ENCODE measurements at places on chromosomes 7 and 10. TPM values are rescaled to one million over a fixed set of nuclear protein-coding genes. Genes with fewer than 3 reads are reported as not detected.
A peak's percentile ranks its signal among the peaks of the same experiment; 100 is the strongest.

DNA sequence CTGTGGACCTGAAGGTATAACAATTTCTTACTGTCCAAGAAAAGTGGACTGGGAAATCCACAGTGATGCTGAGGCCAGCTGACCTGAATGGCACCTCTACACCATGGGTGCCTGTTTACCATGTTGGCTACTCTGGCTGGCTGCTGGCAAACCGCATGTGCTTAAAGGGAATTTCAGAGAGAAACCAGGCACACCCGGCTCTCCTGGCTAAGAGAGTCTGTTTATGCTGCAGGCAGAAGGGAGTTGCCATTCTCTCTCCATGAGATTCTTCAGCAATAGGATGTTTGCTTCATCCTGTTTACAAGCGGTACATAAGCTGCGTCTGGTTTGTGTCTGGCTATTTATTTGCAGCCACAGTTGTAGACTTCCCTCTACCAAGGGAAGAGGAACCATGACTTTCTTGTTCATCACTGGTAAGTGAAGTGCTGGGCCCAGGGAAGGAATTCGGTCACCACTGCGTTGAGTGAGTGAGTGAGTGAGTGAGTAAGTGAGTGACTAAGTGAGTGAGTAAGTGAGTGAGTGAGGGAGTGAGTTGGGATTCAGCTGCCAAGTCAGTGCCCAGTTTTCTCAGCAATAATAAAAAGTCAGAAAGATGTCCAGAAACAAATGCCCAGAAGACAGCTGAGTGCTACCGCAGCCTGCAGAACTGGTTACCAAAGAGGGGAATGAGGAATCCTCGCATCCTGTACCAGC, 90.4 kb downstream of the COBL start:
- DNase-seq = no peak

- DNase-seq = no peak
Observed at GRCh38 chr7:30249986-30250774, 34.2 kb upstream of the ZNRF2 start.

Gene CDK14
- 58.6 TPM for total RNA-seq

DNA sequence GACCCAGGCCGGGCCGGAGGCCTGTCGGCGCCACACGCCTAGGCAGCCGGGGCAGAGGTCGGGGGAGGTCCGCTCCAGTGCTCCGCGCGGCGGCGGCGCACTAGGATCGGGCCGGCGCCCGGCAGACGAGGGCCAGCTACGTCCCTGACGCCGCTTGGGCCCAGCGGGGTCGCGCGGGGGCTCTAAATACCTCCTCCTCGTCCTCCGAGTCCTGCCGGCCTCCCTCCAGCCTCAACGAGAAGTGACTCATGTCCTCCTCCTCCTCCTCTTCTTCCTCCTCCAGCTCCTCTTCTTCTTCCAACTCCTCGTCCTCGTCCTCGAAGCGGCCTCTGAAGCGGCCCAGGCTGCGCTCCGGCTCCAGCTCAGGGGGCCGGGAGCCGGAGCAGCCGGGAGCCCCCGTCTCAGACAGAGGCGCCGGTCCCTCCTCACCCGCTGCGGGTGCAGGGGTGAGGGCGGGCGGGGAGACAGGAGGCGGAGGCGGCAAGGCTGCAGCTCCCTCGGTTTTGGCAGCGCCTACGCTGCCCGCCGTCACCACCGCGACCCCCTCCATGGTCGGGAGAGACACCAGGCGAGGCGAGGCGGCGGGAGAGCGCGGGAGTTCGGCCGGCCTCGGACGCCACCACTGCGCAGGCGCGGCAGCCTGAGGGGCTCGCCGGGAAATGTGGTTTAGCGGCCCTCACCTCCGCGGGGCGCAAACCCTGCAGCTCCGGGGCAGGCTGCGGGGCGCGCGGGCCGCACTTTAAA, at the start of gene PCGF6:
Gene PCGF6, minus strand, starts transcription at position 624 of the 744 bp plus-strand sequence. Its CDS starts 74 bp downstream, at position 550.
- DNase-seq = peak; percentile 85

GRCh38 chr7:116027786-116028185, 2.8 kb downstream of the TFEC start:
- DNase-seq = no peak

GRCh38 chr10:82313401-82313800, 438.4 kb downstream of the NRG3 start:
- no peak for DNase-seq

DNA sequence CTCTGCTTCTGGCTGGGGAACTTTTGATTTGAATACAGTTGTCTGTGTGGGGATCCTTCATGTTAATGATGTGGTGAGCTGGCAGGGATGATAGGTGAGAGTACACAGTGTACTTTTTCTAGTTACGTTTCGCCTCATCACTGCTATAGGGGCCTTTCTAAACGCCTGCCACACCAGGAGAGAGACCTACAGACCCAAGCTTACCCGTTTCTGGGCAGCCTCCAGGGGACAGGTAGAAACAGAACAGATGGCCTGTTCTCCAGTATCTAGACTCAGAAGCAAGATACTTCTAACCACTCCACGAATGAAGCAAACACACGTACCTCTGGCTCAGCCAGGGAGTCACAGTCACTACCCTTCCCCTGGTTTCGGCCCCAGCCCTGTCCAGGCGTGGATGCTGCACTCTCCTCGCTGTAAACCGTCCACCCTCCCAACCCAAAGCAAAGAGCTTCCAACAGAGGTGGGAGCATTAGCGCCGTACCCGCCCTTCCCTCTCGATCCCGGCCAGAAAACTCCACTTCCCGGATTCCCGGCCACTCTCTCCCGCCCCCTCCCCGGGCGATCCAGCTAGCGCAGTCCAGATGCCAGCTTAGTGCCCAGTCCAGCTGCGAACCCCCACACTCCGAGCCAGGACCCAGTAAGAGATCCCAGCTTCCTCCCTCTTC, 1.2 kb downstream of the CCDC6 start:
- peak; percentile 56 for DNase-seq

DNA sequence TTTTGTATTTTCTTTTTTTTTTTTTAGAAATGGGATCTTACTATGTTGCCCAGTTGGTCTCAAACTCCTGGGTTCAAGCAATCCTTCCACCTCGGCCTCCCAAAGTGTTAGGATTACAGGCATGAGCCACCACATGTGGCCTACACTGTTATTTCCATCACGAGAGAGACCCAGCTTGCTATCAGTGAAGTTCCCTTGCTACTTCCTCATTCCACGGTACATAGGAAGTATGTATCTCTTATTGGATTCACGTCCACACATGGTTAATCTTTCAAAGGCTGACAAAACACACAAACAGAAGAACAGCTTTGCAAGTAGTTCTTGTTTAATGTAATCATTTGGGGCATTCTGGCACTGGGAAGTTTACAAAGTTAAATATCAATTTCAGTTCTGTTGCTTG, 50.9 kb downstream of the DCLRE1A start:
- DNase-seq = no peak

DNA sequence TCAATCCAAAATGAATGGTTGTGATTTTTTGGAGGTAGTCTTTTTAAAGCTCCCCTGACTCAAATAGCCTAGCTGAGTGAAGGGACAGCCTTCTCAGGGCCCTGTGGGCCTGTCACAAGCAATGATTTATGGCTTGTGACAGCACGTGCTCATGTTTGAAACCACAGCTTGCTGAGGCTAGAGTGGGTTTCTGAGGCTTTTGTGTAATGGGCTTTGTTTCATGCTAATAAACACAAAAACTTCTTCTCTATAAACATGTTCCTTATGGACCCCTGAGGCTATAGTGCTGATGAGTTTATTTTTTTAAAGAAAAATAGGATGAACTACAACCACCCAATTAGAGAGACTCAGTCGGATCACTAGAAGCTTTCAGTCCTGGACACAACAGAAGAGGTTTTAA, 36.1 kb upstream of the BET1 start:
- no peak for DNase-seq

DNA sequence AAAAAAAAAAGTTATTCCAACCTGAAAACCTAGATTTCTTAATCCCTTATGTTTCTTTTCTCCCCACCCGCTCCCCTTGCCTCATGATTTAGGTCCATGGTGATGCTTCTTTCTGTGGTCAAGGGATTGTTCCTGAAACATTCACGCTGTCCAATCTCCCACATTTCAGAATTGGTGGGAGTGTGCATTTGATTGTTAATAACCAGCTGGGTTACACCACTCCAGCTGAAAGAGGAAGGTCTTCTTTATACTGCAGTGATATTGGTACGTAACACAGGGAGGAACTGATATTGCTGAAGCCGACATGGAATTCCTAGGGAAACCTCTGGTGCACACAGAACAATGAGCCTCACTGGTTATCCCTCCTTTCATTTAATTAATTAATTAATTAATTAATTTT, 22.7 kb downstream of the DHTKD1 start:
- DNase-seq = no peak

- peak; percentile 67 for DNase-seq
Observed at GRCh38 chr10:73907841-73908517, 3.0 kb upstream of the PLAU start.

Gene GIMAP8
- total RNA-seq = 44.4 TPM

GRCh38 chr10:132774902-132775863, 10.8 kb downstream of the NKX6-2 start:
- no peak for DNase-seq

Gene C10orf143
- 3.7 TPM for total RNA-seq

Gene SRGN
- 232 TPM for total RNA-seq

DNA sequence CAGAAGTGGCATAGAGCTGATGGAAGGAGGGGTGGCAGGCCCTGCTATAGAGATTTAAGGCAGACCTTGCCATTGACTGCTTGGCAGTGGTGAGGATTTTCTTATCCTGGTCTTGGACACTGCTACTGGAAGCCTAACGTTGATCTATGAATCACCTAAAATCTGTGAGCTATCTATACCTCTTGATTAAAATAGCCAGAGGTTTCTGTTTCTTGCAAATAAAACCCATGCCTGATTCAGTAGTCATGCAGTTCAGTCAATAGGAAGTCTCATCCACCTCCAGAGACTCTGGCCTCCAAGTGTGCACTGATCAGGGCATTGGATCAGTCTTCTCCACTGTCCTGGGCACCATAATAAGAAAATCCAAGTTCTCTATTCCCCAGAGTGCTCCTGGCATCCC, 286.5 kb downstream of the PTEN start:
- no peak for DNase-seq

- DNase-seq = no peak
Observed at GRCh38 chr10:21512573-21513404, 12.7 kb downstream of the SKIDA1 start.

GRCh38 chr10:71316786-71317160, 2.3 kb upstream of the SLC29A3 start:
- DNase-seq = no peak

Gene OR2A42
- not detected for total RNA-seq

- no peak for DNase-seq
Observed at GRCh38 chr7:24130631-24131030, 153.4 kb upstream of the NPY start.

Gene GNGT1
- not detected for total RNA-seq

DNA sequence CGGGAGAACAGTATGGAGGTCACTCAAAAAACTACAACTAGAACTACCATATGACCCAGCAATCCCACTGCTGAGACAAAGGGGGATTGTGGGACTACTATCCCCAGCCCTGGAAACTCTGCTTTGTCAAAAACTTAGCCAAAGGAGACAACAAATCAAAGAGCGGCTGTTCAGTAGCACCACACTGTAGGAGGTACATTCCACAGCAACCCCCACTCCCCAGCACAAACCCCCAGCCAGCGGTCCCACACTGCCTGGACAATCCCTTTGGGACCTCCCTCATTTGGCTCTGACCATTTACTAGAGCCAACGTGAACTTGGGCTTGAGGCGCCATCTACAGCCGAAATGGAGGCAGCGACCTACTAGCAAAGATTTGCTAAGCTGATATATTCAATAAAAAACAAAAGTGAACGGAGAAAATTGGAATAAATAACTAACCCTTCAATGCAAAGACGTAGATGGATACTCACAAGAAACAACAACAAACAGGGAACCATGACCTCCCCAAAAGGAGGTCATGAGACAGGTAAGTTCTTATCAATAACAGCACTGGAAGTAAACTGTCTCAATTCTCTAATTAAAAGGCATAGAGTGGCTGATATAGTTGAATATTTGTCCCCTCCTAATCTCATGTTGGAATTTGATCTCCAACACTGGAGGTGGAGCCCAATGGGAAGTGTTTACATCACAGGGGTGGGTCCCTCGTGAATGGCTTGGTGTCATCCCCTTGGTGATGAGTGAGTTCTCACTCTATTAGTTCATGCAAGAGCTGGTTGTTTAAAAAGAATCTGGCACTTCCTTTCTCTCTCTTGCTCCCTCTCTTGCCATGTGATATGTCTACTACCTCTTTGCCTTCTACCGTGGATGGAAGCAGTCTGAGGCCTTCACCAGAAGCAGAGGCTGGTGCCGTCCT, 119.0 kb upstream of the KCNMA1 start:
- no peak for DNase-seq

- DNase-seq = no peak
Observed at GRCh38 chr7:92788559-92789183, 47.7 kb downstream of the CDK6 start.

Gene PRPS1L1
- not detected for total RNA-seq

- DNase-seq = no peak
Observed at GRCh38 chr10:111379534-111380187, 302.8 kb downstream of the ADRA2A start.
